Stimulated activated CD4-positive, alpha-beta T cell treated with anti-CD3 and anti-CD28 coated beads, TNF-alpha, amount 100 ng/mL, for 24 hours (primary cell): ENCODE measurements at places on chromosomes 7 and 10.

DNA sequence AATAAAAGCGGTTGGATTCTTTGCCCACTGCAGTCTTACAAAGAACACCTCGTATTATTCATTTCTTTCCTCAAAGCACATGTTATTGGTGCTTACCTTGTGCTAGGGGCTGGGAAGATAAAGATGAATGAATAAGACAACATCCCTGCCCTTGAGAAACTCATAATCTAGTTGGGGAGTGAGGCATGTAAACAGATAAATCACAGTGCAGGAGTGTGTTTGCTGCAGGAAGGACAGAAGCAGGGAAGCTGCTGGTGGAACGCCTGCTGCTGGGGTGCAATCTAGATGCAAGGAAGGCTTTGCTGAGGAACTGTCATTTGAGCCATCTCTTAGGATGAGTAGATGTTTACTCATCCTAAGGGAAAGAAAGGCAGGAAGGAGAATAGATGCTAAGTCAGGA, 135.6 kb downstream of the TMEM178B start:
- DNase-seq, result no peak

- DNase-seq, result no peak
These were observed 16.8 kb downstream of the IL2RA start for GRCh38 chr10:6045314-6045848.

DNA sequence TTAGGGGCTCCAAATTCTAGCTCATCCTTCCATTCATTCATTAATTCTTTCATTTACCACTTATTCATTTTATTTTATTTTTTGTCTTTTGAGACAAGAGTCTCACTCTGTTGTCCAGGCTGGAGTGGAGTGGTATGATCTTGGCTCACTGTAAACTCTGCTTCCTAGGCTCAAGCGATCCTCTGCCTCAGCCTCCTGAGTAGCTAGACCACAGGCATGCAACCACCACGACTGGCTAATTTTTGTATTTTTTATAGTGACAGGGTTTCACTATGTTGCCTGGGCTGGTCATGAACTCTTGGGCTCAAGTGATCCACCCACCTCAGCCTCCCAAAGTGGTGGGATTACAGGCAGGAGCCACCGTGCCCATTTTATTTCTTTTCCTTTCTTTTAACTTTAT, 31.6 kb downstream of the FGF8 start:
- no peak for DNase-seq

DNA sequence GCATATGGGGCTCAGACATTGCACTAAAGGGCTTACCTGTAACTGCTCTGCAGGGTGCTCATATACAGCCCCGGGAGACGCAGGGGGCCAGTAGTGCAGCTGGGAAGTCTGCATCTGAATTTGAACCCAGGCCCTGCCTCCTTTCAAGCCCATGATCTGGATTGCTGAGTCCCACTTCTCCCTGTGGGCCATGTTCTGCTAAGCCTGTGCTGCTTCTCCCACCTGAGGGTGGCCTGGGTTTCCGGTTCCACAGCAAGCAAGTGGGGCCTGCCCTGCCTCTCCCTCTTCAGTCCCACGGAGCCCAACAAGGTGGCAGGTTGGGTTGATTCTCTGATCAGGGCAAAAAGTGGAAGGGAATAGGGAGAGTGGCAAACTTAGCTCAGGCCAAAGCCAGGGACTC, 56.6 kb upstream of the GDF10 start:
- no peak for DNase-seq

- DNase-seq, result no peak
These were observed 40.6 kb downstream of the PYROXD2 start for GRCh38 chr10:98374217-98374985.

DNA sequence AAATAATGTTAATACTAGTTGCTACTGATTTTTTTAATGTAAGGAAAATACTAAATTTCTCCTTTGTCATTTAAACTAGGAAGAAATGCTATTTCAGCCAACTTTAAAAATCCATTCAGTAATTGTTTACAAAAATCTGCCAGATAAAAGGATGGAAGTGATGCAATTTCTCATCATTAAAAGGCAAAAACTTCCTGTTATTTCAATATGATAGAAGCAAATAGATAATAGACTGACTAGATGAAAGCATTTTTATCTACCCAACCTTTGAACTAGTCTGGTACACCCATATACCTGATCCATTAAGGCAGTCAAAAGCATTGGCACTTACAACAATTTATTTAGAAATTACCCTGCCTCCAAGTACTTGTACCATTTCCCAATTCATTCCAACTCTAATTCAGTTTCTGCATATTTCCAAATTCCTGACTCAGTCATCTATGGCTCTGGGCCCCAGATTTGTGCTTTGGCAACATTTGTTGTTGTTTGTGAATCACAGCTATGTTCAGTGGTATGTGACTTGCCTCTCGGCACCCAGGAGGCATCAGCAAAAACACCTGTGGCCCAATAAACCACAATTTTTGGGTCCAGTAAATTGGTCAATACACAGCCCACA, 482.6 kb upstream of the SEMA3A start:
- DNase-seq, result no peak

DNA sequence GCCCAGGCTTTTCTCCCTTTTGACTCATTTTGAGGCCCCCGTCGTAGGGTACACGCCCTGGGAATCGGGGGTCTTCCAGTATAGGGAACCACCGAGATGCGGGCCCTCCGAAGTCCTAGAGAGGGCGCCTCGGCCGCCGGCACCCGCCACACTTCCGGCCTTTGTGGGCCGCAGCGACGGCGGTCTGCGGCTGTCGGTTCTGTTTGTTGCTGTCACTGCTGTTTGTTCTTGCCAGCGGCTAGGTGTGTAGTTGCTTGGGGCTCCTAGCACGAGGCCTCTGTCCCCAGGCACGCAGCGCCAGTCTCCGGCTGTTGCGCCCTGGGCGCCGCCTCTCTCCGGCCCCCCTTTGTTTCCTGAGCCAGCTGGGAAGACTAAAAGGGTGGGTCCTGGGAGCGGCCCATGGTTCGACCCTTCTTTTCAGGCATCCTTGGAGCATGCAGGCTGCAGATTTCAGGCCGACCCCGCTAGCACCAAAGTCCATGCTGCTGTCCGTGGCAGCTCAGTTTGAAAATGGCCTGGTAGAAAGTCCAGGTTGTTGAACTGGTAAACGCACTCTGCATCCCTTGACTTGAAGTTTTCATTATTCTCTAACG, 17.8 kb upstream of the ZKSCAN1 start:
- DNase-seq, result no peak

- DNase-seq, result no peak
These were observed 158.0 kb downstream of the CREB5 start for GRCh38 chr7:28570113-28570969.

DNA sequence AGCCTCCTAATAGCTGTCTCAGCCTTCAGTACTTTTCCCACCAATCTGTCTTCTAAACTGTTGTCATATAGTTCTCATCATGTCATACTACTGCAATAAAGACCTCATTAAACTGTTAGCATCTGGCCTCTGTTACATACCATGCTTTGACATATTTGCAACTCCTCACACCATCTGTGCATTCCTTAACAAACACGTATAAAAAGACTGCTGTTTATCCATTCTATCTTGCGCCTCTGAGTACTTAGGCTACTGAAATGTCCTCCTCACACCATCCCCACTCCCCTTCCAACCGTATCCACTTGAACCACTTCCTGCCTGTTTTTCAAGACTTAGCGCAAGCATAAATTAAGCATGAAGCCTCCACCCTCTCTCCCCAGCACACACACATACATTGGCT, 41.6 kb downstream of the SLC16A9 start:
- DNase-seq, result no peak

DNA sequence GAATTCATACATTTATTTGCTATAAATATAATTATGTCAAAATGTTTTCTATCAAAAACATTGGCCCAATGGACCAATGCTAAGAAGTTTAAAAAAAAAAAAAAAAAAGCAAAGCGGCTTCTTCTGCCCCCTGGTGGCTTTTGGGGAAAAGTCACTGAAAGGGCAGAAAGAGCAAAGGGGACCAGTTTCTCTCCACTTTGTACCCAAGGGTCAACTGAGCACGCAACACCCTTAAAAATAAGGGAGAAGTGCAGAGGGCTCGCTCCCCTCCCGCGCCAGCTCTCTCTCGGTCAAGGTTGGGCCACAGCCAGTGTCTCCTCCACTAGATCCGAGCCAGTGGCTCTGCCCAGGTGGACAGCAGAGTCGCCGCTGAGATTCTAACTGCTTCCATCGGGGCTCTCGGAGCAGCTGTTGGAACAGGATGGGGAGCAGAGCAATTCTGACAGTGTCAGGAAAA, 136.4 kb upstream of the FGFR2 start:
- no peak for DNase-seq
